ENCODE measurements at places on chromosomes 7 and 10.

GRCh38 chr10:22712956-22713852 is 1.2 kb downstream of the PIP4K2A start:
- no peak for DNase-seq

- peak; percentile 43 for DNase-seq
These were observed 71.6 kb upstream of the CAMK2B start for GRCh38 chr7:44396931-44397545.

DNA sequence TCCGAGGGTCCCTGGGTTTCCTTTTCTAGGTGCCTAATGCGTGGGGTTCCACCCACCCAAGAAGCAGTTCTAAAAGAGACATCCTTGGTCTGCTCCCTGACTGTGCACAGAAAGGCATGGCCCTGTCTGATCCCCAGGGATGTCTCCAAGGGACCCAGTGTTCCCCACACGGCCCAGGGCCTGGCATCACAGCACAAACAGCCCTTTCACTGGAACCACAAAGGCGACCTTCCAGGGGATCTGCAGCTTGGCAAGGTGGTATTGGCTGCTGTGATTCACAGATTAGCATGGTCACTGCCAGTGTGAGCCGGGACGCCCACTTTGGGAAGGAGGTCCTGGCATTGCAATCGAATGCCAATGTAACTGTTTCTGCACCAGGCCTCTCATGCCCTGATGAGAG is 6.4 kb downstream of the KCNMA1 start:
- DNase-seq: no peak

GRCh38 chr7:120716307-120716706 is 141.6 kb downstream of the TSPAN12 start:
- no peak for DNase-seq

GRCh38 chr7:3695602-3696001 is 394.6 kb downstream of the SDK1 start:
- DNase-seq: no peak

DNA sequence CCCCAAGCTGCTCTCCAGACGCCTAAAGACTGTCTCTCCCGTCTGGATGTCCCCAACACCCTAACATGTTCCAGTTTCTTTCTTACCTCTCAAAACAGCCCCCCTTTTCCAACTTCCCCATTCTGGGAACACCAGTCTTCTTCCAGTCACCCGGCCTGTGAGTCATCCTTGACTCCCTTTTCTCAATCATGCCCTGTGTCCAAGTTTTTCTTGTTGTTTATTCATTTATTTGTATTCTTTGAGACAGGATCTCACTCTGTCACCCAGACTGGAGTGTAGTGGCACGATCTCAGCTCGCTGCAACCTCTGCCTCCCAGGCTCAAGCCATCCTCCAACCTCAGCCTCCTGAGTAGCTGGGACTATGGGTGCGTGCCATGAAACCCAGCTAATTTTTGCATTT is 15.6 kb downstream of the SNX10 start:
- no peak for DNase-seq

DNA sequence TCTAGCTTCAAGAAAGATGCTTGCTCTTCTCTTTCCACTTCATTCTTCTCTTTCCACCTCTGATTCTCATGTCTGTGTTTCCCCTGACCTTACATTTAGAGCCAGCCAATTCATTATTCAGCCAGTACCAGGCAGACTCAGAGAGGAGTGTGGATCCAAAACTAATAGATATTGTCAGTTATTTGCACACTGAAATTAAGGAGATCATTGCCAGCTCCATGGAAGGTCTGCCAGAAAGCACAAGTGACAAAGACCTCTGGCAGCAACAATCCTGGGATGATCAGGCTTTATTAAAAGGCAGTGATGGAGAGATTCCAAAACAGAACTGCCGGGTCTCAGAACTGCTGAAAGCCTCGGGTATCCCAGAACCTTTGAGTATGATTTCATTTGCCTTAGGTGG is 749.4 kb downstream of the XPNPEP1 start:
- no peak for DNase-seq

DNA sequence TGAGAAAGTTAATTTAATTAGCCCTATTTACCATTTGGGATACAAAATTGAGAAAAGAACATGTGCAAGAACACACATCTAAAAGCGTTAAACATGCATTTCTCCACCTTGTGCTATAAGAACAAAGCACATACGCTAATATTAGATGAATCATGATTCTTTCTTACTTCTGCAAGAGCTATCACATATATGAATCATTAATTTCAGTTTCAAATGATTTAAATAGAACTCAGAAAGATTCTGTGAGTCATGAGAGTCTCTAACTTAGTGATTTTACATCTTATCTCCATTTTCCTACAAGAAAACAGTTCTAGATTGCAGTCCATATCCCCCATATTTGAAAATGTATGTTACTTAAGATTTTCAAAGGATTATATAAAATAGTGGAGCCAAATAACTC is 173.9 kb downstream of the RNLS start:
- DNase-seq: no peak

DNA sequence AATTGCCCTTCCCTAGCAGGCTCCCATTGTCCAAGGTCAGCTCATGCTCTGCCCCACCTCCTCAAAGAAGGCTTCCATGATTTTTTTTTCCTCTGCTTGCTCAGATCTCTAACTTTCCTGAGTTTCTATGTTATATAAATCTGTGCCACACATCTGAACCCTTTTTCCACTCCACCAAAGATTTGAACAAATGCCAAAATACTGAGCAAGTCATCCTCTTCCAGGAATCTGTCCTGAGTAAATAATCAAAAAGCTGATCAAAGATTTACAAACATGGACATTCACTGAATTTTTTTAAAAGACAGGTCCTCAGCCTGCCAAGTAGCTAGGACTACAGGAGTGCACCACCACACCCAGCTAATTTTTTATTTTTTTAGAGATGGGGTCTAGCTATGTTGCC is 102.8 kb upstream of the ARID5B start:
- no peak for DNase-seq

DNA sequence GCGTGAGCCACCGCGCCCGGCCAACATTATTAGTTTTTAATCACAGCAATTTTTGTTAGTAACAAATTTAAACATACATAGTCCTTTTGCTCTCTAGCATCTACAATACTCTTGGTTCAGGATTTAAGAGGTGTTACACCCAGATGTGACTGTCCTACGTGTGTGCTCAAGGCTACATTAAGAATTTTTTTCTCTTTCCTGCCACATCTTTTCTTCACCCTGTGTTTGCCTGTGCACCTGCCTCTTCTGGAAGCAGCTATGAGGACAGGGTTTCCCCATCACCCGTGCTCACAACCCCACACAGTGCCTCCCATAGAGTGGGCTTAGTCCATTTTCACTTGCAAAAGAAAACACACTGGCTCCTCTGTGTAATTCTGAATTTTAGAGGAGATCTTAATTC is 186.7 kb upstream of the KLF6 start:
- no peak for DNase-seq

DNA sequence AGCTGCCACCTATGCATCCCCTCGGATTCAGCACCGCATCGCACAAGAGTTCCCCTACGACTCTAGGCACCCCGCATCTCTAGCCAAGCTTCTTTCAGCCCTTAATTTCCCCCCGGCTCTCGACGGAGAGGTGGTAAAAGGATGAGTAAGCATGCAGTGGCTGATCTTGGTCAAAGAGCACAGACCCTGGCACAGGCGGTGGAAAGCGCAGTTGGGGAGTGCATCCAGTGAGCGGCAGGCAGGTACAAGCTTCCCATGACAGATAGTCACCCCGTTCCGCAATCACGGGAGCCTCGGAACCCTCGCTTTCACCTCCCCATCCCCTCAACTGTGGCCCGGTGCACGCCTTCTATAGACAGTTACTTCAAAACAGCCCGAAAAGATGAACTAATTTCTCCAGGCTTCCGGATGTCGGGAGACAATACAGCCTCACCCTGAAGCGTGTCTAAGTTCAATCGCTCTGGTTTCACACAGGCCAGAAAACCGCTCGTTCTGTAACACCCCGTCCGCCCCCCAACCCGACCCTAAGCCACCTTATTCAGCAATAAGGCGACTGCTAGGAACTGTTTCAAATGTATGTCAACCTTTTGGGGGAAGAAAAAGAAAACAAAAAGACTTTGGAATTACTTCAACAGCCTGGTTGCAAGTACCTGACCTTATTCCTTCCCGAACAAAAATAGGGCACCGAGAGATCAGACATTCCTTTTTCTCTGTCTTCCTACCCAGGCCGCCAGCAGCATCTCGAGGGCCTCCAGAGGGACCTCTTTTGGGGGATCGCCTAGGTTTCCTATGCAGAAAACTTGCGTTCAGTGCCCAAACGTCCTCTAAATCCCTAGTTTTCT is 1.4 kb downstream of the RHEB start:
- no peak for DNase-seq

- DNase-seq: no peak
These were observed 84.5 kb upstream of the DYNC1I1 start for GRCh38 chr7:95687759-95688343.

- no peak for DNase-seq
These were observed 57.0 kb downstream of the ZNF277 start for GRCh38 chr7:112263519-112263918.

- no peak for DNase-seq
These were observed 298.9 kb upstream of the PITRM1 start for GRCh38 chr10:3471472-3471871.

DNA sequence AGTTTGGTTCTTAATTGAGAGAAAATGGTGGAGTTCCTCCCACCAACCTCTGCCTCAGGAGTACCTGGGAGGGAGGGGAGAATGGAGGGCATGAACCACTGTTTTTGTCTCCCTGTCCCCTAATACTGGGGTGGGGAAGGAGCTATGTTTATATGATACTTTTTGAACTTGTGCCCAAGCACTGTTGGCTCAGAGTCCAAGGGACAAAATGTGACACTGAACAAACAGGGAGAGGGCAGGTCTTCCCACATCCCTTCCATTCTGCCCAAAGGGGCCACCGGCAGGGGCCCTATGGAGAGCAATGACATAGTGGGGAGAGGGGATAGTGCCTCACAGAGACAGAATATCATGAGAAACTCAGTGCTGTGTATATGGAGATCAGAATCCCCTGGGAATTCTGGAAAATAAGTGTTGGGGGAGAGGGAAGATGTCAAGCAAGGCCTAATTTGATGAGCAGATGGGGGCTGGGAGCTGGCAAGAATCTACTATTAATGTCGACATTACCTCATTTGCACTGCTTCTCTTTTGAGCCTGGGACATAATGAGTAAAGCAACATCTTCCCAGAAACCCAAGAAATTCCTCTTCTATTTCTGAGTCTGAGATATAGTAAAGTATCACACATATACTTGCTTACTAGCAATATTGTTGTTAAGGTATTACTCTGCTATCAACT is 180.6 kb downstream of the CYP26A1 start:
- no peak for DNase-seq

DNA sequence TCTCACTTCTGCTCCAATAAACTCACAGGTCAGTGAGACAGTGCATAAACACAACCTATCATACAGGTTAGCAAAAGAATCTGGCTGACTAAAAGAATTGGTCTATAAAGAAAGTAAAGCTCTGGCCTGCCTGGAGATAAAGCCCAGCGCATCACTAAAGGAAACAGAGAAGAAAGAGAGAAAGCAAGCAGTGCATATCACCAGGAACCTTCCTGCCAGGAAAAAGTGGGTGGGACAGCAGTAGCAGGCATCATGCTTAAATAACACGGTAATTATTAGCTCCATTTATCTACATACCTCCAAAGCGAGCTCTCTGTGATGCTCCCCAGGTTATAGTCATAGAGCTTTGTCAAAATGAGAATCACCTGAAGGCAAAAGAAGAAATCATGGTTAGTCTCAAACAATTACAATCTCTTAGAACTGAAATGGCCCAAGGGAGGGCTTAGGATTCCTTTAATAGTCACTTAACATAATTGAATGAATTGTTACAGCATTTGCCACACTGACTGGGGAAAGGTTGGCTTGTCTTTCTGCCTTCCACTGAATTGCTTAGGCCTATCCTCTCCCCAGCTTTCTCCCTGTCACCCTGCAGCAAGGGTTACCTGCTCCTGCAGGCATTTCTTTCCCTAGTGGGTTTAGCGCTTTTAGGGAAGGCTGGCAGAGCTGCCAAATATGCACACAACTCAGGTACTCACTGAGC is 208.1 kb downstream of the SORCS1 start:
- no peak for DNase-seq

- no peak for DNase-seq
These were observed 172.3 kb downstream of the RAPGEF5 start for GRCh38 chr7:22184549-22185199.

DNA sequence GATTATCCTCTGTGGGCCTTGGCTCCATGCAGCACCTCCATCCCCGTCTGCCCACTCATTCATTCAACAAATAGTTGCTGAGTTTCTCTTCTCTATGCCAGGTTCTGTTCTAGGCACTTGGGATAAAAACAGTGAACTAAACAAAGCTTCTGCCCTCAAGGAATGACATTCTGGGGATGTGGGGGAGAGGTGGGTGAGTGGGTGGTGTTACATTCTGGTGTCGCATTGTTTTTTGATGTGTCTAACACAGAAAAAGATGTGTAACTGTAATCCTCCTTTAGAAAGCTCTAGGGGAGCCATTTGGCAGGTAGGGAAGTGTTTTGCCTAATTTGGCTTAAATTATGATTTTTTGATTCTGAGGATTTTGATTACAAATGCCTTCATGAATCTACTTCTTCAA is 21.4 kb downstream of the AUTS2 start:
- DNase-seq: no peak

DNA sequence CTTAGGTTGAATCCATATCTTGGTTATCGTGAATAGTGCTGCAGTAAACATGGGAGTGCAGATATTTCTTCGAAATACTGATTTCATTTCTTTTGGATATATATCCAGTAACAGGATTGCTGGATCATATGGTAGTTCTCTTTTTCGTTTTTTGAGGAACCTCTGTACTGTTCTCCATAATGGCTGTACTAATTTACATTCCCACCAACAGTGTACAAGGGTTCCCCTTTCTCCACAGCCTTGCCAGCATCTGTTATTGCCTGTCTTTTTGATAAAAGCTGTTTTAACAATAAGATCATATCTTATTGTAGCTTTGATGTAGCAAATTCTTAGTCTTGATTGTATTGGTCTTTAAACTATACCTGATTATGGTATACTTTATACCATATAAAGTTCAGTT is 45.3 kb downstream of the ZNRF2 start:
- DNase-seq: no peak

GRCh38 chr7:35526645-35527044 is 168.3 kb downstream of the HERPUD2 start:
- DNase-seq: no peak

- DNase-seq: no peak
These were observed 144.2 kb downstream of the SPAG6 start for GRCh38 chr10:22489467-22489866.

All from AG04450 (cell line).